T-cell (primary cell): ENCODE measurements at places on chromosomes 3 and 15.

DNA sequence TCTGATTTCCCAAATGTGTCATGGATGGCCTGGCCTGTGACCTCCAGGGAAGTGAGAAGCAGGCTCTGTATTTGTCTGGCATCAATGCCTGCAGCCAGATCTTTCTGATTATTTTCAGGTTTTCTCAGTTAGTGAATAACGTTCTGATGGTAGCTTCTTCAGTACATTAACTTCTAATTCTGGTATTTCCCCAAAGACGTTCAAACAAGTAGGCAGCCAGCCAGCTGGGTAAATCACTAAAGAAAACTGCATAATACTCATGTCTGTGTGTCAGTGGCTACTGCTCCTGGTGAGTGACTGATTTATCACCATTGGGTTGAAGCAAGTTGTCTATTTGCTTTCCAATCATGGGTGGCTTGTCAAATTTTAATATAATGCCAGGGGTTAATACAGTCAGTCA lies 162.6 kb upstream of the PFN2 start:
- DNase-seq = no peak

GRCh38 chr15:41483115-41483514 lies 10.6 kb upstream of the ITPKA start:
- DNase-seq = no peak

DNA sequence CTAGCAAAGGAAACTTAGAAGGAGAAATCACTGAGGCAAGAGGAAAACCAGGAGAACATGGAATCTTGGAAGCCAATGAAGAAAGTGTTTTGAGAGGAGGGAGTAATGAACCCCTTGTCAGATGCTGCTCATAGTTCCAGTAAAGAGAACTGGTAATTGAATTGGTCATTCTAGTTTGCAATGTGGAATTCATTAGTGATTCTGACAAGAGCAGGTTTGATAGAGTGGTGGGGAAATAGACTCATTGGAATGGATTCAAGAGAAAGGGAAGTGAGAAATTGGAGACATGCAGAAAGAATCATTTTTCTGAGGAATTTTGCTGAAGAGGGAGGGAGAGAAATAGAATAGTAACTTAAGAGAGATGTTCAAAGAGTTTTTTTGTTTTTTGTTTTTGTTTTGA lies 21.0 kb downstream of the GLCE start:
- no peak for DNase-seq

GRCh38 chr15:92502930-92503857 lies 109.5 kb downstream of the ST8SIA2 start:
- no peak for DNase-seq

GRCh38 chr15:99963976-99964375 lies 230.7 kb upstream of the LYSMD4 start:
- DNase-seq = no peak

DNA sequence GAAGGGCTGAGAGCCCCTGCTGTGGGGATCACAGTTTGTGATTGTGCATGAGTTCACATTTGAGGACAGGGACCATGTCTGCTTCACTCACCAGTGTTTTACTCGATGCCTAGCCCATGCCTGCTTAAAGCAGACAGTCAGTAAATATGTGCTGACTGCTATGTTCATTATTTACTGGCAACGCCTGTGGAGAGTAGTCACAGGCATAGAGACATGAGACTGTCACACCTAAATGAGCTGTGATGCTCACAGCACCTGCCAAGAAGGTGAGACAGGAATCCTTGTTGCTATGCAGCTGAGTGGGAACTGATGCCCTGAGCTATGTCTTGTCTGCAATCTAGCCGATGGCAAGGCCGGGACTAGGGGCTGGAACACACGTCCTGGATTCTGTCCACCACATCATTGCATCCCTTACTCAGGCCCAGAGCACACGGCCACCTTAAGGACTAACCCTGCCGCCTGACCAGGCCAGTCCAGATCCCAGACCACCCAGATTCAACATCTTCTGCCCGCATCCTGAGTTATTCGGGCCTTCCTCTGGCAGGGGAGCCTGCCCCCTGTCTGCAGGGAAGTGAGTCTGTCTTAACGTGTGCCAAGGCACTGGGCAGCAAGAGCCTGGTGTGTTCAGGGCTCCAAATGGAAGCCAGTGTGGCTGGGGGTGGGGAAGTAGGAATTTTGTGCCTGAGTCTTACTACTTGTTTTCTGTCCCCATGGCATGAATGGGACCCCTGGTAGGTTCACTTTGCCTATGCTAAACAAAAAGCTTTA lies 44.8 kb downstream of the FGD5 start:
- no peak for DNase-seq

- DNase-seq = no peak
Measured at GRCh38 chr3:197027151-197027895, 2.3 kb downstream of the MELTF start.
